ENCODE measurements at places on chromosomes 6 and 20.

DNA sequence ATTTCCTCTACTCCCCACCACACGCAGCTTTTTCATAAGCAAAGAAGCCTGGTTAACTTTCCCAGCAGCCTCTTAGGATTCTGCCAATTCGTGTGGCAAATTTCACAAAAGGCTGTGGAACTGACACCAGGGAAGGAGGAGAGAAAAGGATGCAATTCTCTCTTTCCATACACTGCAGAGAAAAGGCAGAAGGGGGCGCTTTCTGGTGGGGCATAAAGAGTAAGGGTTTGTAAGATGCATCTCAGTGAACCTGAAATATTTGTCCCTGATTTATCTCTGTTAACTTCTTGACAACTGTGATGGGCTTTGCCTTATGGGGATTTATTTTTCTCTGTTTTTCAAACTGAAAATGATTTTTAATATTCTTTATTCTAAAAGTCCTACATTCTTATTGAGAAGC, 45.5 kb upstream of the GLP1R start:
- no peak for DNase-seq

DNA sequence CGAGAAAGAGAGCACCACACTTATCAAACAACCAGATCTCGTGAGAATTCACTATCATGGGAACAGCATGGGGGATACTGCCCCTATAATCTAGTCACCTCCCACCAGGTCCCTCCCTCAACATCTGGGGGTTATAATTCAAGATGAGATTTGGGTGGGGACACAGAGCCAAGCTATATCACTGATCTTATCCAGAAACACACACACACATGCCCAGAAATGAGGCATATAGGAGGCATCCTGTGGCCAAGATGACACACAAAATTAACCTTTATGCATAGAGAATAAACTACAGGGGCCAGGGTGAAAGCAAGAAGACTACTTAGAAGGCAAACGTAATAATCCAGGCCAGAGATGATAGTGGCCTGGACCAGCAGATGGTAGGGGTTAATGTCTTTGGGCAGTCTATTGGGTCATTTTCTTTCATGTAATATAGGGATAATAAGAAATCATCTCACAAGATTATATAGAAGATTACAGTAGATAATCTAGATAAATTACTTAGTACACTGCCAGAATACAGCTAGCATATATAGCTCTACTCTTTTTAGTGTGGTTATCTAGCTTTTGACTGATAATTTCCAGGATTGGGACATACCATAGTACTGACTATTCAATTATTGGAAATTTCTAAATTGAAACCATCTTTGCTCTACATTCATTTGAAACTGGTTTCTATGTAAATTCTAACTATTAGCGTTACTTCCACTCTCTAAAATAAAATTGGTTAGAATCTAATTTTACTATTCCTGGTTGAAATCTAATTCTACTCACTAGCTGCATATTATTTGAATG, 20.0 kb downstream of the RNF144B start:
- no peak for DNase-seq

DNA sequence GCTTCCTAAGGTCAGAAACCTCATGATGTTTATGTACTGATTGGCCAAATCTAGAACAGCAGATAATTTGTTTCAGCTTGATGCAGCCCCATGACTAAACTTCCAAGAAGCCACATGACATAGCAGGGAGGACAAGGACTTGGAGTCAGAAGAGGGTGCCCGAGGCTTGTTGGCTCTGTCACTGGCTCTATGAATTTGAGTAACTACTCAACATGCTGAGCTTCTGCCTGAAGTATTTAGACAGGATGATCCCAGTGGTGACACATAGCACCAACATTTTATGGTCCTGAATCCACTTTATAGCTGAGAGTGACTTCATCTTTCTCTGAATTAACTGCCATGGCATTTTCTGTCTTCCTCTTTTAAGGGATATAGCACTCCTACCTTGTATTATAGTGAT, 13.5 kb upstream of the TBX18 start:
- DNase-seq: no peak

- no peak for DNase-seq
Measured at GRCh38 chr20:33853507-33853813, 42.3 kb downstream of the CHMP4B start.

GRCh38 chr20:32811886-32812285, 7.9 kb upstream of the MAPRE1 start:
- no peak for DNase-seq

DNA sequence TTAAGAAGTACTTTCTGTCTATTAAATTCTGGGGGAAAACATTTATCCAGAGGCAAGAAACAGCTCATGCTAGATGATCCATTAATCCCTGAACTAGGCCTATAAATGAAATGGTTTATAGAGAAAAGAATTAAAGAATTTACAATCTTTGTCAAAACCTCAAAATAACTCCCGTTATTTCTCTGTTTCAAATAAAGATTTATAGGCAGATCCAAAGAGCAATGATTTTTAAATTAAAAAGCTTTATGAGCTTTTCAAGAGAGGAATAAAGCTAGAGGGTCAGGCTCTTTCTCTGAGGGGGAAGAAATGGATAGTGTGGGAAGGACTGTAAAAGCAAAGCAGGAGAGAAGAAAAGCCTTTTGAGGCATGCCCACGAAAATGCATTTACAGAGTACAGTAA, 82.5 kb upstream of the OGFRL1 start:
- DNase-seq: no peak

- DNase-seq: no peak
Measured at GRCh38 chr20:58638467-58639181, 12.5 kb upstream of the STX16 start.

- no peak for DNase-seq
Measured at GRCh38 chr20:50096237-50096636, 16.7 kb downstream of the UBE2V1 start.
